ENCODE measurements at places on chromosomes 12 and 14.

- no peak for DNase-seq
Measured at GRCh38 chr14:30638926-30639325, 16.8 kb downstream of the SCFD1 start.

DNA sequence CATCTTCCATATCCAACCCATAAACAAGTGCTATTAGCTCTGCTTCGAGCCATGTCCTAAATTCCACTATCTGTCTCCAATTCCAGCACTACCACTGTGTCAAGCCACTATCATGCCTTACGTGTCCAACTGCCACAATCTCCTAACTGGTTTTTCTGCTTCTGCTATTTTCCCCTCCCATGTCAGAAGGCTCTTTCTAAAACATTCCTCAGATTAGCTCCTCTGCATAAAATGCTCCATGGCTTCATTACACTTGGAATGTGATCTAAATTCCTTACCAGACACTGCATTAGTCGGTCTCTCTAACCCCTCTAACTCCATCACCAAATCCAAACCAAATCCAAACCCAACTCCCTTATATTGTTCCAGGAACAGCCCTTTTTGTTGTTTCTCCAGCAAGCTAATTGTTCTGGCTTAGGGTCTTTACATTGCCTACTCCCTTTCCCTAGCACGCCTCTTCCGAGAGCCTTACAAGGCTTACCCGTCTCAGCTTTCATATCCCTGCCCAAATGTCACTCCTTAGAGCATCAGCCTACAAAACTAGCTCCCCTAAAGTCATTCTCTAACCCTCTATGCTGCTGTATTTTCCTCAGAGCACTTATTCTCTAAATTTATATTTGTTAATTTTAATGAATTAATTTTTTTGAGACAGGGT is 139.7 kb downstream of the HELB start:
- no peak for DNase-seq

DNA sequence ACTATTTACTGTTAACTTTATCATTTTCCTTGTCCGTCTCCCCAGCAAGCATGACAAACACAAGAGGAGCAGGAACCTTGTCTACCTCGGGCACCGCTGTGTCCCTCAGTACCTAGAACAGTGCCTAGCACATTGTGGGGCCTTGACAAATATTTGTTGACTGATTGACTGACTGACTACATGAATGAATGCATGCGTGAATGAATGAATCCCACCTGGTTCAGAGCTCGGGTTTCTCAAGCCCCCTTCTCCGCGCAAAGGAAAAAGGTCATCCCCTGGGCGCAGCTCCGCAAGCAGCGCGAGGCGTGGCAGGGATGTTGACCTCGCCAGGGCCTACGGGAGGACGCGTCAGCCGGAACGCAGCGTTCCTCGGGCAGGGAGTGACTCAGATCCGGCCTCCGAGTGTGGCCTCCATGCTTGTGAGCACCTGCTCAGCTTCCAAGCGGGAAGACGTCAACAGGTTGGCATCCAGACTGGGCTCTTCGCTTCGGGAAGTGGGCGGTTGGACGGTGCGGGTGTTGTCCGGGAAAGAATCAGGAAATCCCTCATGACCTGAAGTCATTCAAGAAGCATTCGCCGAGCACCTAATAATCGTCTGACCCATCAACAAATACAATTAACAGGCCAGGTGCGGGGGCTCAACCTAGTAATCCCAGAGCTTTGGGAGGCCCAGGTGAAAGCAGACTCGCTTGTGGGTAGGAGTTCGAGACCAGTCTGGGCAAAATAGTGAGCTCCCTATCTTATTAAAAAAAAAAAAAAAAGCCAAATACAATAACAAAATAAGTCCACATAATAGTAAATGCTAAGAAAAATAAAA is 13.9 kb upstream of the UBC start:
- DNase-seq, result no peak

DNA sequence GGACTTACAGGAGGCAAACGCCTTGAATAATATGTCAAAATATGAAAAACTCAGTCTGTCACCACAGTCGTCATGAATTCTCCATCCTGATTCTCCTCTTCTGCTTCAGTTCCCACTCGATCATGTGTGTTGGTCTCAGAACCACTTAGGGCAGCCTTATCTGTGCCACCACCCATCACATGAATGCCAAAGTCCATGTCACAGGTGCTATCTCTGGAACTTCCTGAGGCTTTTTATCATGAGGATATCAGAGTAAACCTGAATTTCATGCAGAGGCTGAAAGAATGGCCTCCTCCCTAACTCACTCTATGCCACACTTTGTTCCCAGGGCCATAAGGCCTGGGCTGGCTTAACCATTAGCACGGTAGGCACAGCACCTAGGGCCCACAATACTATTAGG is 28.8 kb upstream of the MAP3K9 start:
- DNase-seq, result no peak

- DNase-seq, result no peak
Measured at GRCh38 chr14:94771906-94772490, 2.1 kb upstream of the GSC start.

DNA sequence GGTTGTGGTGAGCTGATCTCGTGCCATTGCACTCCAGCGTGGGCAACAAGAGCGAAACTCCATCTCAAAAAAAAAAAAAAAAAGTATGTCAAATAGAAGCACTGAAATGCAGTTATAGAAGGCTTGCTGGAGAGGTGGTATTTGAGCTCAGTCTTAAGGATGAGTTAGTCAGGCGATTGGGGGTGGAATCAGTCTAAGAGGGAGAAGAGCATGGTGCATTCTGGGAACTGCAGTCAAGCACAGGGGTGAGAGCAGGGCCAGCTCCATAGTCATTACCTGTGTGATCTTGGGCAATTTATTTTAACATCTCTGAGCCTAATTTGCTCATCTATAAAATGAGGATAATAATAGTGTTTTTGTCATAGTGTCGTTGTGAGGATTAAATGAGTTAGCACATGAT is 5.9 kb upstream of the GNB3 start:
- DNase-seq, result no peak

GRCh38 chr14:95953111-95953724 is 76.6 kb downstream of the TUNAR start:
- peak; percentile 12 for DNase-seq

DNA sequence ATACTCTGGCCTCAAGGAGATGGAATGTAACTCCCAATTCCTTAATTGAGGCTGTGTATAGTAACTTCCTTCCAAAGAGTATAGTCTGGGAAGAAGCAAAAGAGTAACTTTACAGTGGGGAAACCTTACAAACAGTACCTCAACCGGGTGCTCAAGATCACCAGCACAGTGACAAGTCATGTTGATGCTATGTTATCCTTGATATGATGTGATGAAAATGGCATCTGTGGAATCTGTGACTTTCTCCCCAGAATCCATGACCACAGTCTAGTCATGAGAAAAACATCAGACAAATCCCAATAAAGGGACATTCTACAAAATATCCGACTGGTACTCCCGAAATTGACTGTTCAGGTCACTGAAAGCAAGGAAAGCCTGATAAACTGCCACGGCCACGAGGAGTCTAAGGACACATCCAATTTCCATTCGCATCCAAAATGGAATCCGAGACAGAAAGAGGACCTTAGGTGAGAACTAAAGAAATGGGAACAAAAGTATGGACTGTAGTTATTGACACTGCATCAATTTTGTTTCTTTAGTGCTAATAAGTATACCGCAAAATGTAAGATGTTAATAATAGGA is 97.3 kb upstream of the FRMD6 start:
- DNase-seq, result peak; percentile 93

DNA sequence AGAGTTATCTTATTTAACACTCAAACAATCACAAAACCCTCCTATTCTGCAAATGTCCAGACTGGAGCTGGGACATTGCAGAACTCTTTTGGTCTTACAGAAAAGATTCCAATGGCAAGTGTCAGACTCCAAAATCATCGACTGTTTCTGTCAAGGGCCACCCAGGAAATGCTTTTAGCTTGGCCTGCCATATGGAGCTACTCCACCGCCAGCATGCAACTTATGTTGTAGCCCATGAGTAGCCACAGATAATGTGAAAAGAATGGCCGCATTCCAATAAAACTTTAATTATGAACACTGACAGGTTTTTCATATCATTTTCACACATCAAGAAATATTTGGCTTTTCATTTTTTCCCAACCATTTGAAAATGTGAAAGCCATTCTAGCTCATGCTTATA is 57.5 kb downstream of the SYNE3 start:
- no peak for DNase-seq

- no peak for DNase-seq
Measured at GRCh38 chr12:65952737-65953209, 128.5 kb downstream of the HMGA2 start.

DNA sequence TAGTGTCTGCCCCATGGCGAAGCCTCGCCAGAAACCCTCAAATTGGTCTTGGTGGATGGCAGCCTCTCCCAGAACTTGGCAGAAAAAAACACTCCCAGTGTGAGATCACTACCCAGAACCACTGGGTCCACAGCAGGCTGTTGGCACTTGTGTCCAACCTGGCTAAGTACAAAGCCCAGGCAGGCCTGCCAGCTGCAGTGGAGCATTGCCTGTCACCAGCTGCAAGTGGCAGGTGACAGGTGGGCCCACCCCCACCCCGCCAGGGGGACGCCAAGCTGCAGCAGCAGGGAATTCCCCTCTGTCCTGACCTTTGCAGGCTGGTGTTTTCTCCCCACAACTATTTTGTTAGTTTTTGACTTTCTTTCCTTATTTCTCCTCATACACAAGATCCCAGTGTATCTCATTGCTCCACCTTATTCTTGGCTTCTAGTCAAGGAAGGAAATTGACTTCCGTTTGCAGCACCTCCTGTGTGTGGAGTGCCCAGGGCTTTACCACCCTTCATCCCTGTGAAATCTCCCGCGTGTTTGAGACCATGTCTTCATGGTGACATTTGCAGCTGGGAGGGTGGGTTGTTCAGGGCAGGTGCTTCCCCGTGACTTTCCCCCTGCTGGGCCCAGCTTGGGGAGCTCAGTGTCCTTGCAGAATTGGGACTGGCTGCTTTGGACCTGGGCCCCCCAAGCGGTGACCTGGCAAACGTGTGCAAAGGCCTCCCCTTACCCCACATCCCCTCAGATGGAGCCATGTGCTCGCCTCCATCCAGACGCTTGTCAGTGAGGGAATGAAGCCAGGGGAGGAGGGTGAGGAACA is 73.8 kb upstream of the RIN3 start:
- DNase-seq, result no peak

DNA sequence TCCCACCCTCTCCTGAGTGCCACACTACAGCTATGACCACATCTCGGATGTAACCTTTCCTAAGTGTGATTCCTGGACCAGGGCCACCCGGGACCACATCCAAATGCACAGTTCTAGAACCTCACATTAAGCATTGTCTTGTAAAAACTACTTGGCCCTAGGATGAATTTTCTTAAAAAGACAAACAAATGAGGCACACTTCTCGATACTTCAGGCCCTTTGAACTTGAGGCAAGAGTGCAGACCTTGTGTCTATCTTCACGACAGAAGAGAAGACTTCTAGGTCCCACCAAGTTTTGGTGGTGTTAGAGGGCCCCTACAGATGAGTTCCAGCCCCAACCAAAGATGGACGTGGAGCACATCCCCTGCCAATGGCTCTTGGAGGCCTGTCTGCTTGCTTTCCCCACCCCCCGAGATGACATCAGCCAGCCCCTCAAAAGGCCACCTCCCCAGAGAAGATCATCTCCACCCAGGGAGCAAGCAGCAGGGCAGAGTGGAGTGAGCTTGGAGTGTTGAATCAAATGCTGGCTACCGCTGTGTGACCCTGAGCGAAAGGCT is 9.3 kb downstream of the ISCU start:
- DNase-seq, result no peak

DNA sequence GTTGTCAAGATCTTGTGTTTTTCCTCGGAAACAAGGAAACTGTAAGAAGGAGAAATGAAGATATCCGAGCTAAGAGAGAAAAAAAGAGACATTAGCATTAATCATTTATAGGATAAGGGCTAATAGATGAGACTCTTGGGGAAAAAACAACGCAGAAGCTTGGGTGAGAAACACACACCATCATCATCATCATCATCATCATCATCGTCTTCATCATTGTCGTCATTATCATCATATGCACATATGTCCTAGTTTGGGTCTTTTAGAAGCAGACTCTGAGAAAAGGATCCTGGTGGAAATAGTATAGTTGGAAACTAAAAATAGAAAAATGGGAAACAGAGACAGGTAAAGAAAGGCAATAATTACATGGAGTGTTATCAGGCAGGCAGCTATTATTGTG is 95.9 kb downstream of the PAH start:
- no peak for DNase-seq

GRCh38 chr12:119949594-119949993 is 39.4 kb upstream of the BICDL1 start:
- DNase-seq, result no peak

DNA sequence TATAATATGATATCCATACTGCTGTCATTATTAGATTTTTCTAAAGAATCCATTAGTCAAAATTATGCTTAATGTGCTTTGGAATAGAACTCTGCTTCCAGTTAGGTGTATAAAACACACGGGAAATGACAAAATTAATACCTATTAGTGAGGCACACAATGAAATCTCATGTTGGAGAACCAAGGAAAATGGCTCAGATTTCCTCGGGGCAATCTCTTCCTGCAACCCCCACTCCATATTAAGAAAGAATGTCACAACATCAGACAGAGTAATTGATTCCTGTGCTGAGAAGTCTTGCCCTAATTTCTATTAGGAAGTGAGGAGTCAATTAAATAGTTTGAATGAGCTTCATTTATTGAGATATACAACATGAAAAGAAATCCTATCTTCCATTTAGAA is 299.8 kb upstream of the KITLG start:
- DNase-seq, result no peak

- peak; percentile 23 for DNase-seq
Measured at GRCh38 chr12:55072083-55072482, 52.3 kb downstream of the NEUROD4 start.

- no peak for DNase-seq
Measured at GRCh38 chr12:32179011-32179395, 72.4 kb downstream of the BICD1 start.

DNA sequence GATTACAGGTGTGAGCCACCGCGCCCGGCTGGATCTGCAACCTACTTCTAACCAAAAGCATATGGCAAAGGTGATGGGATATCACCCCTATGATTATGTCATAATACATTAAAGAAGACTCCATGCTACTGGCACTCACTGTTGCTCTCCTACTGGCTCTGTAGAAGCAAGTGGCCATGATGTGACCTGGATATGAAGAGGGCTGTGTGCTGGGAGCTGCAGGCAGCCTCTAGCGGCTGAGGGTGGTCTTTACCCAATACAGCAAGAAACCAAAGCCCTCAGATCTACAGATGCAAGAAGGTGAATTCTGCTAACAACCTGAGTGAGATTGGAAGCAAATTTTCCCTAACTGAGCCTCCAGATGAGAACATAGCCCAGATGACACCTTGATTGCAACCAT is 34.2 kb upstream of the TRIM9 start:
- peak; percentile 9 for DNase-seq

DNA sequence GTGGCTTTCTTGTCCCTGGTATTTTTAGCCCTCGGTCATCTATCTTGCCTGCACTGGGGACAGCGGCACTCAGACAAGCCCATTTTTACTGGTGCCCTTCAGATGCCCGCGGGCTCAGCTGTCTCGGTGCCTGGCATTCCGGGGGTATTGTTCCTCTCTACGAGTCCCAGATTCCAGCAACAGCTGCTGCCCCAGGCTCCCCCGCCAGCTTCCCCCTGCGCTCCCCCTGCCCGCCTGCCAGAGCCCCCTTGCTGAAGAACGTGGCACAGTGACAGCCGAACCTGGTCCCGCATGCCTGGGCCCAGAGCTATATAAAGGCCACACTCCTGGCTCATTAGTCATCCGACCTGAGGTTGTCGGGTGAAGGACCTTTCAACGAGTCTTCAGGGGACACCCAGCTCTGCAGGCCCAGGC is 10.9 kb upstream of the MYL2 start:
- peak; percentile 14 for DNase-seq

- no peak for DNase-seq
Measured at GRCh38 chr14:87205811-87206210, 787.2 kb downstream of the GALC start.
